ENCODE measurements at places on chromosomes 7 and 10. TPM values are rescaled to one million over a fixed set of nuclear protein-coding genes. Genes with fewer than 3 reads are reported as not detected.

LIPM gene
- not detected for total RNA-seq

AKR1C8 gene
- total RNA-seq: 0.16 TPM

PNLIPRP2 gene
- total RNA-seq: not detected

ADRA2A gene
- total RNA-seq: 0.14 TPM

ASZ1 gene
- not detected for total RNA-seq

LHPP gene
- 12.3 TPM for total RNA-seq

PCGF5 gene
- 45.7 TPM for total RNA-seq

CYP3A4 gene
- not detected for total RNA-seq

C10orf53 gene
- total RNA-seq: not detected

HNRNPF gene
- total RNA-seq: 338 TPM

XRCC2 gene
- 3.3 TPM for total RNA-seq

ZNF33A gene
- total RNA-seq: 4.9 TPM

CLDN4 gene
- total RNA-seq: 5.8 TPM

TMED4 gene
- total RNA-seq: 53.9 TPM

GPR15LG gene
- not detected for total RNA-seq

ICA1 gene
- total RNA-seq: 0.86 TPM

CTTNBP2 gene
- 0.33 TPM for total RNA-seq

PHYHIPL gene
- 0.39 TPM for total RNA-seq

LRRTM3 gene
- total RNA-seq: not detected

SUGCT gene
- total RNA-seq: 0.77 TPM

CYP2E1 gene
- not detected for total RNA-seq

GPR158 gene
- total RNA-seq: 0.07 TPM
